ENCODE measurements at places on chromosomes 11 and 22. TPM values are rescaled to one million over a fixed set of nuclear protein-coding genes. Genes with fewer than 3 reads are reported as not detected.

The SHANK3 gene
- total RNA-seq, result 8.2 TPM

The OR56A1 gene
- total RNA-seq, result not detected

The SULT4A1 gene
- total RNA-seq, result not detected

The MYEOV gene
- 32.2 TPM for total RNA-seq

The CCDC90B gene
- 29.8 TPM for total RNA-seq

The APBB1 gene
- 23.4 TPM for total RNA-seq

The IRAG1 gene
- total RNA-seq, result 2.6 TPM

The SPDYC gene
- total RNA-seq, result not detected

The NCR3LG1 gene
- total RNA-seq, result 5.4 TPM

The CD81 gene
- total RNA-seq, result 189 TPM

The ARAP1 gene
- 81.4 TPM for total RNA-seq

The KRTAP5-2 gene
- total RNA-seq, result 15.1 TPM

The ABCC8 gene
- total RNA-seq, result 0.11 TPM

Measured in lower leg skin (tissue), 4 donors.